SK-N-DZ (cell line): ENCODE measurements at places on chromosomes 7 and 10.

GRCh38 chr7:121574109-121574508 lies 178.0 kb upstream of the FAM3C start:
- no peak for DNase-seq

DNA sequence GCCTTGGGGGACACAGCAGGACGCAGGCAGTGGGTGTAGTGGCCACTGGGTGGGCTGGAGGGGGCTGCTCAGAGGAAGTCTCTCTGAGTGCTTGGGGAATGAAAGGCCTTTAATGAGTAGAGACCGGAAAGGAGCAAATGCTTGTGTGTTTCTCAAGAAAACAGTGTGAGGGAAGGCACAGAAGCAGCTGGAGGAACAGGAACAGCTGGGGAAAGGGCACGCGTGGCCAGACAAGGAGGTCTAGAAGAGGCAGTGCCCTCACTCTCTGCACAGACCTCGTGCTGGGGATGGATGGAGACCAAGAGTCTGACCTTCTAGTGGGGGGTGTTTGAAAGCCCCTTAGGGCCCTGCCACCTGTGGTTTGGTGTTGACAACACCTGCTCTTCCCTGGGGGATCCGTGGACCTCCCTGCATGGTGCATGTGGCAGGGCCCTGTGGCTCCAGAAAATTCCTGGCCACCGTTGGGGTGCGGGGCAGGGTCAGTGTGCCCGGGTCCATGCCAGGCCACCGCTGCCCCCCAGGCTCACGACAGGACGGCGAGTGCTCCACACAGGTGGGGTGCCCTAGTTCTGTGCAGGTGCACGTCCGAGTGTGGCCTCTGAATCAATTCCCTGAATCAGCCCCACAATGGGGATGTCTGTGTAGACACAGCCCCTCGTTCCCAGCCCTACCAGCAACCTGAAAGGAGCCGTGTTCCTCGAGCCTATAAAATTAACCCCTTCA lies 25.9 kb upstream of the FAM20C start:
- DNase-seq, result no peak

DNA sequence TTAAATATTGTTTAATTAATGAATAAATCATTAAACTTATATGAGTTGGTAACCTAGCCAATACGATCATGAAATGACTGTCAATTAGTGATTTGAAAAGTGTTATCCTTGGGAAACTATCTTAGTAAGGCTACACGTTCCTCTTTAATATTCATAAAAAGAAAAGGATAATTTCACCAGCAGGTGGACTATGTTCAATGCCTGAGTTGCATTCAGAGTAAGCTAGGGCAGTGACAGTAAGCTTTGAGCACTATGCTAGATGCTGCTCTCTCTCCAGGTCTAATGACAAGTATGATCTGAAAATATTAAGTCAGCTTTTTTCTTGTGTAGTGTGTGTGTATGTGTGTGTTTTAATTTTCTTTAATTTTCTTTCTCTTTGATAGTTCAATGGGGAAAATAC lies 486.3 kb upstream of the PCDH15 start:
- no peak for DNase-seq

GRCh38 chr10:71472912-71473311 lies 76.2 kb downstream of the CDH23 start:
- DNase-seq, result no peak

DNA sequence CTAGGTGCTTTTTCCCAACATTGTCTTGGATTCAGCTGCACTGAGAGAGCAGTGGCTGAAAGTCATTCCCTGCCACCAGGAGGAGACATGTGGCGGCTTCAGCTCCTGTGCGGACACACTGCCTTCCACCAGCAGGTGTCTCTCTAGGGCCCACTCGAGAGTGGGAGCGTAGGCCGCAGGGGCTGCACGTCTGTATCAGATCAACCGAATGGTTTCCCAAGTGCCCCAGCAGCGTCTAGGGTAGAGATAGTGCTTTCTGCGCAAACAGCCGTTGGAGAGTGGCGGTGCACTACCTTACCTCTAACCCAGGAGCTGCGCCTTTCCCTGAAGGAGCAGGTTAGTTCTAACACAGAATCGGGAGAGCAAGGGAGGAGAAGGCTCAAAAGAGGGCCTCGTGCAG lies 31.7 kb downstream of the PAPOLB start:
- DNase-seq, result peak; percentile 92

GRCh38 chr7:45075871-45076796 lies 12.6 kb downstream of the NACAD start:
- no peak for DNase-seq

DNA sequence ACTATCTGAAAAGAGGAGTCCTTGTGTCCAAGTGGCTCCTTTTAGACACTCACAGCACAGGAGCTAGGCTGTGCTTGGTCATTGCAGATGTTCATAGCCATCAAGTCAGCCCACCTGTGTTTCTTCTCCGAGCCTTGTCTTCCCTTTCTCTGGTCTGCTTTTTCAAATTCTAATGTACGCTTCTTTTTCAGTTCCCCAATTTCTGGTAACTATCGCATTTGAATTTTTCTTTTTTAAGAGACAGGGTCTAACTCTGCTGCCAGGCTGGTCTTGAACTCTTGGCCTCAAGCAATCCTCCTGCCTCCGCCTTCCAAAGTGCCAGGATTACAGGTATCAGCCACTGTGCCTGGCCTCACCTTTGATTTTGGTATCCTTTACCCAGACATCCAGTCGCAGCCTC lies 18.9 kb downstream of the APBB1IP start:
- no peak for DNase-seq

GRCh38 chr7:149432121-149432691 lies 28.7 kb downstream of the ZNF777 start:
- DNase-seq, result no peak

DNA sequence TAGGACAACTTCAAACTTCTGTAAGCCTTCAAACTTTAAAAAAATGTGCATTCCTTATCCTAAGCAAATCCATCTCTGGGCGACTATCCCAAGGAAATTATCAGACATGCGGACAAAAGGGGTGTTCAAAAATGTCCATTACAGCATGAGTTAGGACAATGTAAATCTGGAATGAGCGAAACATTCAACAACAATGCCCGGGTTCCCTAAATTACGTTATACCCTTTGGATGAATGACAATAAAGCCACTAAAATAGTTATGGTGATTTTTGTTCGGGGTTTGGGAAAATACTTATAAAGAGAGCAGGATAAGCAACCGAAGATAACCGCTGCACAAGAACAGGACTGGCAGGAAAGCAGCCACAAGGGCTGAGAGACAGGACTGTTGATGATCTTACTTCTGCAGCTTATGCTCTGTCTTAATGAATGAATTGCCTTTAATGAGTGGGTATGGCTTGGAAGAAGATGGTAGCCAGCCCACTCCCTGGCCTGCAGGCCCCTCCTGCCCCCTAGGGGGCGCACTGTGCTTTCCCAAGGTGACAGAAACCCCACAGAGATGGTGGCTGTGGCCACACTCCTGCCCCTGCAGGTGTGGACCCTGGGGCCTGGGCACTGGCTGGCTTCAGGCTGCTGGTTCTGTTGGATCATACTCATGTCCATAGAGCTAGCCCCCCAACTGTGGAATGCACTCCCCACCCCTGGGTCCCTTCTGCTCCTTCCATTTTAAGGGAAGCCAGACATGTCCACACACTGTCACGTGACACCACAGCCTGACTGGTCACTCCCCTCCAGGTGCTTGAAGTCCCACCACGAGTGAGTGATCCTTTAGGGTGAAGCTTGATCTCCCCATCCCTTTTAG lies 45.0 kb downstream of the ZCCHC24 start:
- peak; percentile 45 for DNase-seq
